ENCODE measurements at places on chromosomes 7 and 10.
A peak's percentile ranks its signal among the peaks of the same experiment; 100 is the strongest.

- no peak for DNase-seq
These were observed 106.3 kb downstream of the ANK3 start for GRCh38 chr10:60283397-60283796.

GRCh38 chr10:80126876-80127275, 5.7 kb upstream of the PLAC9 start:
- DNase-seq, result no peak

GRCh38 chr7:151552352-151553028, 32.8 kb upstream of the RHEB start:
- no peak for DNase-seq

DNA sequence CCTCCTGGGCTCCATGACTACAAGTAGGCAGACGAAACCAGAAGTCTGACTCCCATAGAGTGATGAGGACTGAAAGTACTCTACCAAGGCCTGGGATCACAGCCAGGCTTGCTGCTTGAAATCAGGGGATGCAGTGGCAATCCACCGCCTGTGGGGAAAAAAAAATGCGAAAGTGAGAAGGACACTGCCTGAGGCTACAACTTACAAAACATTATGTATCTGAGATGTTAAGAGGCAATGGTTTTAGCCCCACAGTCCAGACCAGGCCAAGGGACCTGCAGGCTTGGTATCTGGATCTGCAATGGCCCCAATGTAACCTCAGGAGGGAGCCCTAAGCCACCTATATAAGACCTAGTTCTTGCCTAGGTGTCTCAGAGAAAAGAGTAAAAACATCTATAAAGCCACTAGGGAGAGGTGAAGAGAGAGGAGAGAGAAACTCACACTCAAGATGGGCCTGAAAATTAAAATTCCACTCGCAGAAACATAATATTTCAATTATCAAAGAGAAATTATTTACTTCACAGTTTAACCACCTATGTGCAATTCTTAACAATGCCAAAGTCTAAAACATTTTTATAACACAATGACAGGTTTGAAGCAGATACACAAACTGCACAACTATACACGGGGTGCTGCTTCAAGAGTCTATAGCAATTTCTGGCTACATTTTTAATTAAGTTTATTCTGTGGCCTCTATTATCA, 13.9 kb downstream of the DNAJC1 start:
- DNase-seq, result no peak

DNA sequence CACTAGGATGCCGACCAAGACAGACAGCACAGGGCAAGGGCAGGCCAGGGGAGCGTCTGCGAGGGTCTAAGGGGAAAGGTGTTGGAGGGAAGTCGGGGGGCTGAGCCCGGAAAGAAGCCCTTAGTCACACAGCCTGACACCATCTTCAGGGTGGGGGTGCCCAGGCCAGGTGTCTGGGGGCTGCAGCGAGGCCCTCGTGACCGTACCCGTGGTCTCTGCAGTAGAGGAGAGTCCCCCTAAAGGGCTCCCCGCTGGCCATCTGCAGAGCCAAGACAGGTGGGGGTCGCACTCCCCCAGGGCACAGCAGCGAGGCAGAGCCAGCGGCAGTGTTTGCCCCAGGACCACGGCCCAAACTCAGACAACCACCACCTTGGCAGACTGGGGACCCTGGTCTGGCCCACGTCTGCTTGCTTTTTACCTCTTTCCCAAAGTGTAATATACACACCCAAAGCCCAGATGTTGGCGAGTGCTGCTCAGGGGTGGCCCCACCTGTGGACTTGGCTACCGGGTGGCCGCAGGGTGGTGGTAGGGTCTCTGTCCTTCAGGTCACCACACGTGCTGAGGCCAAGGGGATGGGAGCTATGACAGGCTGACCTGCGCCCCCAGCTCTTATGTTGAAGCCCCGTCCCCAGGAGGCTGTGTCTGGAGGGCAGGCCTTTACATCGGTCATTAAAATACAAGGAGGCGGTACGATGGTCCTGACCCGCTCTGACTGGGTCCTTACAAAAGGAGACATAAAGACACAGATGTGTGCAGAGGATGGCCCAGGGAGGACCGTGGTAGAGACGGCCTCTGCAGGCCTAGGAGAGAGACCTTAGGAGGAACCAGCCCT, 107.4 kb downstream of the DNAJB6 start:
- no peak for DNase-seq

GRCh38 chr10:91418416-91418815, 8.3 kb downstream of the HECTD2 start:
- DNase-seq, result no peak

- DNase-seq, result no peak
These were observed 81.1 kb downstream of the ARHGAP12 start for GRCh38 chr10:31847515-31847914.

- DNase-seq, result no peak
These were observed 315.0 kb downstream of the IPMK start for GRCh38 chr10:57952741-57953140.

DNA sequence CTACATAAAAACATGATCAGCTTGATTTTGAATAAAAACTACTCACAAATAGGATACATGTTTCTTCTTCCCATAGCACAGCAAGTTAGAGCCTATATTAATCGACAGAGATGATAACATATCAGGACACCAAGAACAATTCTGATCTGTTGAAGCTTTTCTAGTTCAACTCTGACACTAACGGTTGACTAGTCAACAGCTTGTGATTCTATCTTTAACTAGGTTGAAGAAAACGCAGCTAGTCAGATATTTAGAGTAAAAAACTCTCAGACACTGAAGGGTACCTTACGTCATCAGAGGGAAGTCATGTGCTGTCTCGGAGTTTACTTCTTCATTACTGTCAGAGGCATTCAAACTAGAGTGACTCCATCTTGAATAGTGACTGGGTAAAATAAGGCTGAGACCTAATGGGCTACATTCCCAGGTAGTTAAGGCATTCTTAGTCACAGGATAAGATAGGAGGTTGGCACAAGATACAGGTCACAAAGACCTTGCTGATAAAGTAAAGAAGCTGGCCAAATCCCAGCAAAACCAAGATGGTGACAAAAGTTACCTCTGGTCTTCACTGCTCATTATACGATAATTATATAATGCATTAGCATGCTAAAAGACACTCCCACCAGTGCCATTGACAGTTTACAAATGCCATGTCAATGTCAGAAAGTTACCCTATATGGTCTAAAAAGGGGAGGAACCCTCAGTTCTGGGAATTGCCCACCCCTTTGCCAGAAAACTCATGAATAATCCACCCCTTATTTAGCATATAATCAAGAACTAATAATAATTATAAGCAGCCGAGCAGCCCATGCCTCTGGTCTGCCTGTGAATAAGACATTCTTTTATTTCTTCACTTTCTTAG, 21.3 kb downstream of the CCDC71L start:
- DNase-seq, result no peak

GRCh38 chr10:95792211-95792780, 36.3 kb downstream of the ENTPD1 start:
- DNase-seq, result no peak

GRCh38 chr7:105364684-105365083, 24.0 kb downstream of the SRPK2 start:
- no peak for DNase-seq

- DNase-seq, result no peak
These were observed 485.5 kb downstream of the LRMDA start for GRCh38 chr10:75916906-75917305.

DNA sequence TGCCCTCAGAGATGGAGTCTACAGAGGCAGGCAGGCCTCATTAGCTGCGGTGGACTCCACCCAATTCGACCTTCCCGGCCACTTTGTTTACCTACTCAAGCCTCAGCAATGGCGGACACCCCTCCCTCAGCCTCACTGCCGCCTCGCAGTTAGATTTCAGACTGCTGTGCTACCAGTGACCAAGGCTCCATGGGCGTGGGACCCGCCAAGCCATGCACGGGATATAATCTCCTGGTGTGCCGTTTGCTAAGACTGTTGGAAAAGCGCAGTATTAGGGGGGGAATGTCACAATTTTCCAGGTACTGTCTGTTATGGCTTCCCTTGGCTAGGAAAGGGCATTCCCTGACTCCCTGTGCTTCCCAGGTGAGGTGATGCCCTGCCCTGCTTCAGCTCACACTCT, 252.3 kb downstream of the ARL4A start:
- DNase-seq, result no peak

- DNase-seq, result peak; percentile 20
These were observed 56.0 kb upstream of the BTRC start for GRCh38 chr10:101297901-101298486.

- DNase-seq, result no peak
These were observed 3.5 kb upstream of the CFAP58 start for GRCh38 chr10:104350127-104350635.

- no peak for DNase-seq
These were observed 188.6 kb downstream of the ELFN1 start for GRCh38 chr7:1858435-1859265.

GRCh38 chr7:23969443-23969842, 259.4 kb downstream of the STK31 start:
- DNase-seq, result no peak

- DNase-seq, result no peak
These were observed 67.8 kb upstream of the NMT2 start for GRCh38 chr10:15236340-15236739.

DNA sequence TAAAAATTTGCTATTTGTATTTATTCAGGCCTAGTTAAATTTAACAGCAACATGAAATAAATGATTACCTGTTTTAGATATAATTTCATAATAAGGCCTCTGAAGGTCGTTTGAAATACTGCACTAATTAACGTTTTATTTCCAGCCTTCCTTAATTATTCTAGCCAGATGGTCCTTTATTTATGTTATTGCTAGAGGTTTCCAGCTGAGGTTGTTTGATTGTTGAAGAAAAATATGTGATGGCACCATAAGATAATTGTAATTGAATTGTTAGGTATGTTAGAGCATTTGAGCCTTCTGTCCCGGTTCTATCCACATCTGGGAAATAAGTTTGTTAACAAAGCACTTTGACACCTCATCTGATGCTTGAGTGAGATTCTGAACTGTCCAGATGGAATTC, 556.1 kb downstream of the ATRNL1 start:
- DNase-seq, result no peak

- DNase-seq, result no peak
These were observed 19.9 kb downstream of the ZNRF2 start for GRCh38 chr7:30304177-30304884.

DNA sequence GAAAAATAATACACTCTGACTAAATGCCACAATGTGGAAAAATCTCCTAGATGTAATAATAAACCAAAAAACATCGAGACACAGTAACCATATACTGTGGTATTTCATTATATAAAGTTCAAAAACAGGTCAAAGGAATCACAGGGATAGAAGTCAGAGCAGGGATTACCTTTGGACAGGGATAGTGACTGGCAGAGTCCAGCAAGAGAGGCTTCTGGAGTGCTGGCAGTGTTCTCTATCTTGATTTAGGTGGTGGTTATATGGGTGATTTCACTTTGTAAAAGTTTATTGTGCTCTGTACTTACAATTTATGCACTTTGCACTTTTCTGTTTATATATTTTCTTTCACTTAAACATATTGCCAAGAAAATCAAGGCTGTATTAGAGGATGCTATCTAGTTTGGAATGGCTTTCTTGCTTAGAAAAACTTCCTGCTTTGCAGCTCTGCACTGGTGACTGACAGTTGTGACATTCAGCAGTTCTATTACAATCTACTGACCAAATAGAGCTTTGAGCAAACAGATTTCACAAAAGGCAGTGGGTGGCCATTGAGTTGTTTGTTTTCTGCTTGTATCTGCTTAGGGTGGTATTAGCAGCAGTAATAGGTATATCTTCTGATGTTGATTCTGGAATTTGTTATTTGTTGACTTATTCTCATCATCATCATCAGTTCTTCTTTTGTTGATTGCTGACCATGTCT, 263.6 kb upstream of the LRGUK start:
- no peak for DNase-seq

- DNase-seq, result no peak
These were observed 144.2 kb downstream of the ELFN1 start for GRCh38 chr7:1814089-1814811.

GRCh38 chr10:67612577-67613537, 83.1 kb downstream of the CTNNA3 start:
- no peak for DNase-seq

DNA sequence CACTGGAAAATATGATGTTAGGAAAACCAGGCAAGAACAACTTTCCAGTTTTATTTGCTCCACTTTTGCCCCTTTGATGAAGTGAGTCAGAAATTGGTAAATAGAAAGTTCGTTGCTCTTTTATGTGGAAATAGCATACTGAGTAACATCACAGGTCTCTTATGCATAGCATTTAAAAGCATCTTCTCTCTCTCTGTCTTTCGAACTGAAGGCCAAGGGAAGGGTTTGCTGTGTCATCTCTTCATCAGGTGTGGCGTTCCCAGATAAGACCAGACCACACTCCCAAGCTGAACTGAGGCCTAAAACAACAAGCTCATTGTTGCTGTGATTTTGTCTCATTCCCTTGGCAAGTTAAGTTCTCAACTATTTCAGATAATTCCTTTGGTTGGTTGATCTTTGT, 131.8 kb upstream of the GRB10 start:
- DNase-seq, result no peak

DNA sequence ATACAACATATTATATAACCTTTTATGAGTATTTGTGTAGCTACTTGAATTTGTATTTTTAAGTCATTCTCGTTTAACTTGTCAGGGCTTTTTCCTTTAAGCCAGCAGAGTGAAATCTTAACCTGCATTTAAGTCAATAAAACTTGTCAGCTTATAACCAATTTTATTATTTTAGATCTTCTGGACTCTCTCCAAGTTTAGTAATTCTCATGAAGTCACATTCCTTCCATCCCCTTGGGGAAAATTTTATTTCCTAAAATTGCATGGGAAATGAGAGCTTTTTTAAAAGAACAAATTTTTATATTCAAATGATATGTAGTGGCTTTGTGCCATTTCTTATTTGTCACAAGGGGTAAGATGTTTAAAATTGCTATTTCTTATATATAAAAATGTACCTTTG, 74.0 kb downstream of the SEPTIN7 start:
- DNase-seq, result no peak

DNA sequence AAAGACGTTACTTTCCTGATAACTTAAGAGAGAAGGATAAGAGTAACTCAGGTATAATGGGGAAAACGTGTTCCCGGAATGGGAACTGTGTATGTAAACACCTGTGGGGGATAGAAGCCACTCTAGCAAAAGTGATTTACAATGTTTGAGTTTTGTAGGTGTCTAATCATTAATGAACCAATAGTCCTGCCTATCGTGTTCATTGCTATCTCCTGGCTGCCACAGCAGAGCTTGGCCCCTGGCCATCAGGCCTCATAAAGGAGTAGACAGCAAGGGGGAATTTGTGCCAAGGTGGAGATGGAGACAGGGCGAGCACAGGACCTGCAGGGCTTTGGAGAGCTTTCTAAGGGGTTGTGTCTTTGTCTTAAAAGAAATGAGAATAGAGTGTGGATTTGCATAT, 102.1 kb downstream of the GAD2 start:
- DNase-seq, result no peak

All from activated gamma-delta T cell (primary cell).